ENCODE measurements at places on chromosomes 13 and 19.

DNA sequence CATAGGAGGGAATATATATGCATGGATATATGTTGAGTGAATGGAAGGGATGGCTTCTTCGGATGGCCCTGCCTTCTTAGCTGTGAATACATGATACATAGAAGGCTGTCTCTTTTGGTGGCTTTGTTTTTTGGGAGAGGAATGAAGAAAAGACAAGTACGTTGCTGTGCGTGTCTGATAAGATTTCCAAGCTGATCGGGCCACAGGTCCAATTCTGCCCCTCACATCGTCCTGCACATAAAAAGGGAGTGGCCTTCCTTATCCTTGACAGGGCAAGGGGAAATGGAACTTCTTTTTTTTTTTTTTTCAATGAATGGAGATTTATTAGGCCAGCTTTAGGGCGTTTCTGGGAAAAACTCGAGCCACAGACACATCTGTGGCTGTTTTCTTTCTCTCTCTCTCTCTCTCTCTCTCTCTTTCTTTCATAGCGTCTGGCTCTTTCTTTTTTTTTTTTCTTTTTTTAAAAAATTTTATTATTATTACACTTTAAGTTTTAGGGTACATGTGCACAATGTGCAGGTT, 103.8 kb upstream of the SPATA13 start:
- no peak for DNase-seq
- no peak overlapping the region for H3K27ac ChIP-seq
- H3K27me3 ChIP-seq: no peaks in the 10 kb centered on the region
- no peaks in the 10 kb centered on the region for H3K36me3 ChIP-seq
- no peaks in the 10 kb centered on the region for H3K4me1 ChIP-seq

DNA sequence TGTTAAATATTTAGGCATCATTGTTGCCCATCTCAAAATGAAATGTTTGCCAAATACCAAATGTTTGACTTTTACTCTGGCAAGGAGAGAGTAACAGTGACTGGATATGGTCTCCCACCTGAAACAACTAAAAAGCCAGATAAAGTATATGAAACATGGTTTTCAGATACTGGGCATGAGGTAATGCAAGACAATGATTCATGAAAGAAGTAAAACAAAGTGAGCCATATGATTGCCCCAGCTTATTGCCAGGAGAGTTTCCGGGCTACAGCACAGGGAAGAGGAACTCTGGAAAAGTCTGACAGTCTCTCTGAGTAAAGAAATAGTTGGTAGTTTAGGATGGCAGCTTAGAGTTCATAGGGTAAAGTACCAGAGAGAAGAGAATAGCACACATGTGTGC, 354.6 kb downstream of the DNAJC15 start:
- H3K4me3 ChIP-seq: no peak overlapping the region
- H3K36me3 ChIP-seq: no peaks in the 10 kb centered on the region
- no peaks in the 10 kb centered on the region for H3K27me3 ChIP-seq
- DNase-seq: no peak
- H3K27ac ChIP-seq: no peak overlapping the region

DNA sequence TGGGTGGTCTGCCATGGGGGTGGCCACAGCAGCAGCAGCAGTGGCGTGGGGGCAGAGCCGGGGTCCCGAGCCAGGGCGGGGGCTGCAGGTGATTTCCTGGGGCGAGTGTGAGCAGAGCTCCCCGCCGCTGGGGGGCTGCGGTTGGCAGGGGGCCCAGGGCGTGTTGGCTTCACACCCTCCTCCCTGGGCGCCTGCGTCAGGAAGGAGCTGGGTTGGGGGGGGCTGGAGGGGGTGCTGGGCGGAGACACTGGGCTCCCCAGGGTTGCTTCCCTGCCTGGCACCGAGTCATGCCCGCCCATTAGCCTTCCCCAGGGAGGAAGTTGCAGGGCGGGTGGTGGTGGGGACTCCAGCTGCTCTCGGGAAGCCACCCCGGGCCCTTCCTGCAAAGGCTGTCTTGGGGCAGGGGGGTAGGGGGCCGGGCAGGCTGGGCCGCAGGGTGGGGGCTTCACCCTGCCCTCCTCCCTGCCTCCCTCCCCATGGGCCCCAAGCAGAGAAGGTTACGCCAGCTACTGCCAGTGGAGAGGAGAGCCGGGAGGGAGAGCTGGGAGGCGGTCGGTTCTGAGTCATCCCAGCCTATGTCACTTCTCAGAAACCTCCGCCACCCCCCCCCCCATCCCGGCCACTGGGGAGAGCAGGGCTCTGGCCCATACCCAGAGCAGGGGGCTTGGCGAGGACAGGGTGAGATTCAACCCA, 4.6 kb downstream of the MIDN start:
- H3K27ac ChIP-seq: peak overlapping the region; percentile 93
- peaks cover 24% of the 10 kb centered on the region for H3K4me1 ChIP-seq
- DNase-seq: peak; percentile 52
- H3K36me3 ChIP-seq: peaks cover 55% of the 10 kb centered on the region
- H3K4me3 ChIP-seq: peak overlapping the region; percentile 63

DNA sequence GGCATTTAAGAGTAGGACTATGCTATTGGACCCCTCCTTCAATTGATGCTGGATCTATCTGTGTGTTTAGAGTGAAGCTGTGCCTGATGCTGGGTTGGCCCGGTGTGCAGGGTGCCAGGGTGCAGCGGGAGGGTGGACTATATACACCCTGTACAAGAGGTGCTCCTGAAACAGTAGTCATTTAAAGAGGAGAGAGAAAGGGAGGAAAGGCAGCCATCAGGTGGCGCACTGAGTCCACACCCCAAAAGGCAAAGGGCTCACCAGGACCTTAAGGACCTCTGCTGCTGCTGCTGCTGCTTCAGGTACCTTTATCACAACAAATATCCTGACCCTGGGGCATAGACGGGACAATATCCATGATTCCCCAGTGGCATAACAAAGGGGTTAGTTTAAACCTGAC, 39.4 kb downstream of the ZNF136 start:
- DNase-seq: peak; percentile 48

GRCh38 chr19:52200044-52200443, 10.2 kb downstream of the PPP2R1A start:
- no peaks in the 10 kb centered on the region for H3K27me3 ChIP-seq
- H3K27ac ChIP-seq: no peak overlapping the region
- H3K4me3 ChIP-seq: no peak overlapping the region
- H3K4me1 ChIP-seq: no peaks in the 10 kb centered on the region

- no peaks in the 10 kb centered on the region for H3K27me3 ChIP-seq
- H3K4me1 ChIP-seq: peaks cover 5% of the 10 kb centered on the region
- DNase-seq: no peak
- no peaks in the 10 kb centered on the region for H3K36me3 ChIP-seq
Observed at GRCh38 chr13:112693831-112694497, 4.1 kb downstream of the ATP11A start.

- H3K27ac ChIP-seq: peak within 1 kb of the TSS; percentile 86
- H3K4me1 ChIP-seq: peaks cover 12% of the 10 kb centered on the region
- peak within 1 kb of the TSS; percentile 95 for H3K4me3 ChIP-seq
- peaks cover 4% of the 10 kb centered on the region for H3K27me3 ChIP-seq
Observed at GRCh38 chr19:45862564-45863334, at the start of gene SYMPK. SYMPK (minus strand) TSS chr19:45863147; CDS start chr19:45854495, 8,652 bp downstream.

DNA sequence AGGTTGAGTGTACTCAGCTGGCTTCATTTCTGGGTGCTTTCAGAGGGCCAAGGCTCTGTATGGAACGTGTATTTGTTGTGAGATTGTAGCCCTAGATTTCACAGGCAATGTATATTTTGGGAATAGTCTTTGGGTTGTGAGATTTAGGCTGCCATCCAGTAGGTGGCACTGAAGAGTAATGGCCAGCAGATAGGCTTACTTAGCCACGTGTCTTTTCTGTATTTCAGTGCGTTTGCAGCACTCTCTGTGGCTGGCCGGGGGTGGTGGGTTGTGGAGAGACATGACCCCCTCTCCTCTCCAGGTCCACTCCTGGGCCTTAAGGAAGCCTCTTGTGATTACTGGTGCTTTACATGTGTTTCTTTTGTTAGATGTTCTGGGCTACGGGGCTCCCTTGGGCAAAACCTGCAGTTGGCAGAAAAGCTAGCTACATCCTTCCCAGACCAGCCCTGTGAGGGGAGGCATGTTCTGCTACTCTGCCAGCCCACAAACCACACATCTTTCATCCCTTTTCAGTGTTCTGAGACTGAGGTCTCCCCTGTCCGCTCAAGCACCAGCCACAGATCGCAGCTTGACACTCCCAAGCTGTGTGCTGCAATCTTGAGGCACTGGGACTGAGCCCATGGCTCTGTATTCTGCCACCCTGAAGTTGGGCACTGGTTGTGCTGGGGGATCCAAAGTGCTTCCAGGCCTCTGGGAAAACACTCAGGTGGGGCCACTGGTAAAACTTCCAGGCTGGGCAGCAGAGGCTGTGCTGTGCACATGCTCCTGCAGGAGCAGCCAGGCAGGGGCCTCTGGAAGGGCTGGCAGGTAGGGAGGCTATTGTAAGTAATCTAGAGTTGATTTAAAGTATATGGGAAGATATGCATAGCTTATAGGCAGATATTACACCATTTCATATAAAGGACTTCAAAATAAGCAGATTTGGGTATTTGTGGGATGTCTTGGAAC, 1096.8 kb upstream of the PCDH20 start:
- H3K4me3 ChIP-seq: no peak overlapping the region
- no peaks in the 10 kb centered on the region for H3K27me3 ChIP-seq
- H3K27ac ChIP-seq: no peak overlapping the region
- DNase-seq: no peak
- no peaks in the 10 kb centered on the region for H3K36me3 ChIP-seq

GRCh38 chr19:48714759-48715675, 4.5 kb downstream of the MAMSTR start:
- peak overlapping the region; percentile 79 for H3K27ac ChIP-seq
- H3K4me1 ChIP-seq: peaks cover 11% of the 10 kb centered on the region
- DNase-seq: no peak
- no peaks in the 10 kb centered on the region for H3K27me3 ChIP-seq
- H3K4me3 ChIP-seq: peak overlapping the region; percentile 95

DNA sequence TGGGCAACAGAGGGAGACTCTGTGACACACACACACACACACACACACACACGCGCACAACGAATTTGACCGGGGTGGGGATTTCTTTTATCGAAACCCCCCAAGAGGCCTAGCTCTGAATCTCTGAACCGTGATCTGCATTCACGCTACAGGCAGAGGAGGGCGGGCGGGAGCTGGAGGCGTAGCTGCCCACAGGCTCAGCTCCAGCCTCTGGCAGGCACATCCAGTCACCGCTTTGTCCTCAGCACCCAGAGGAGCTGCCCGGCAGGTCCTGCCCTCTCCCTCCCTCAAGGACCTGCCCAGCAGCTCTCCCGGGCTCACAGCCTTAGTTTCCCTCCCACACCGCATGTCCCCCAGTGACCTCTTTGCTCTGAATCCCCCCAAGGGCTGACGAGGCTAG, 20.0 kb downstream of the CILP2 start:
- peaks cover 4% of the 10 kb centered on the region for H3K36me3 ChIP-seq
- no peak overlapping the region for H3K27ac ChIP-seq
- no peaks in the 10 kb centered on the region for H3K27me3 ChIP-seq
- no peak for DNase-seq
- H3K4me3 ChIP-seq: no peak overlapping the region

DNA sequence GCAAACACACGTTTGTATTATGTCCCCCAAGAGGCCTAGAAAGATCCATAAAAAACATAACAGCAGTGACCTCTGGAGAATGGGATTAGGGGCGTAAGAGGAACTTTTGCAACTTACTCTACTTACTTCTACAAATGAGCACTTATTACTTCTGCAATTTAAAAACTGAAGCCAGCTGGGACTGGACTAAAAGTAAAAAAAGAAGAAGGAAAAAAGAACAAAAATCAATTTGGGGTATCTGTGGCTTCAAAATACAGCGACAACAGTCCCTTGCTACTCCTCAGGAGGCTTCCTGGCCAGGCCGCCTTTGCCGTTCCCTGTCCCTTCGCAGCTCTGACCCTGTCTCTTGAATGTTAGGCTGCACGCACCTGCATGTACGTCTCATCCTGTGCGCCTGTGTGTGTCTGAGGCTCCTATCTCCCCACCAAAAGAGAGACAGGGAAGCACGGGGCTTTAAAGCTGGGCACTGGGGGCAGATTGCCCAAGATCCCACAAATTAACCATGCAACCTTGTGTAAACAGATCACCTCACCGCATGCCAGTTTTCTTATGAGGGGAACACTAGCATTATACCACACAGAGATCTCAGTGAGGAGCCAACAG, 12.1 kb upstream of the FKRP start:
- no peak overlapping the region for H3K27ac ChIP-seq
- no peaks in the 10 kb centered on the region for H3K27me3 ChIP-seq
- H3K4me3 ChIP-seq: no peak overlapping the region
- peaks cover 25% of the 10 kb centered on the region for H3K36me3 ChIP-seq
- DNase-seq: no peak

DNA sequence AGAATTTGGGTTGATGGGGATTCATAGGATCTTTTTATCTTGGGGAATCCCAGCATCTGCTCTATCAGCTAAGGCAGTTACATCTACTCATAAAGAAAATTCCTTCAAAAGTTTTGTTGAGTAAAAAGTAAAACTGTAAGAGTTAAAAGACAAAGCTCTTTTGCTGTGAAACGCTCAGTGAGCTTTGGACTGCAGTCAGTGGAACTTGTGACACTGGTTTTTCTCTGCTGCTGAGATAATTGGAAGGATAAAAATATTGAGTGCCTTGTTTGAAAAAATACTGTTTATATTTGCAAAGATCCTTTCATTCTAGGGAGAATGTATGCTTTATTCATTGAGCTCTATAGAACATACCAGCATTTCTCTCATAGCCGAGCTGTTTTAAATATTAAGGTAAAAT, 5.3 kb downstream of the NAXD start:
- DNase-seq: no peak
- H3K4me1 ChIP-seq: peaks cover 5% of the 10 kb centered on the region
- H3K27me3 ChIP-seq: no peaks in the 10 kb centered on the region

DNA sequence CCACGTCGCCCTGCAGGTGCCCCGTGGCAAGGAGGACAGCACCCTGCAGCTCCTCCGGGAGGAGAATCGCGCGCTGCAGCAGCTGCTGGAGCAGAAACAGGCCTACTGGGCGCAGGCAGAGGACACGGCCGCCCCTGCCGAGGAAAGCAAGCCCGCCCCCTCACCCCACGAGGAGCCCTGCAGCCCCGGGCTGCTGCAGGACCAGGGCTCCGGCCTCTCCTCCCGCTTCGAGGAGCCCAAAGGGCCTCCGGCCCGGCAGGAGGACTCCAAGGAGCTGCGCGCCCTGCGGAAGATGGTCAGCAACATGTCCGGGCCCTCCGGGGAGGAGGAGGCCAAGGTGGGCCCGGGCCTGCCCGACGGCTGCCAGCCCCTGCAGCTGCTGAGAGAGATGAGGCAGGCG, 11.6 kb downstream of the CBY2 start:
- no peak for DNase-seq
- no peaks in the 10 kb centered on the region for H3K27me3 ChIP-seq
- no peak overlapping the region for H3K27ac ChIP-seq

DNA sequence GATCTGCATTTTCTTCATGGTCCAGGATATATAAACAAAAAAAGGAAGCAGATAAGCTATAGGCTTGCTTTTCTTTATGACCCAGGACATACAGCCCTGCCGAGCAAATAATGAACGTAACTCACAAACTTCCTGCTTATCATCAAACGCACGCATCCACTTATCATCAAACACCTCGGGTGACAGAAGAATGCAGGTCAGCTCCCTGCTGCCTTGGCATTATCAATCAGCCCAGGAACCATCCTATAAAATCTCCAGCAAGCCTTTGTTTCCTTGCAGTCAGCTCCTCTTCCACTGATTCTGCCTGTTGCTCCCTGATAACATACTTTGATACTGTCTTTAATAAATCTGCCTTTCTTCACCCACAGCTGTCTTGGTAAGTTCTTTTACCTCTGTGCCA, 5.3 kb upstream of the ZNF583 start:
- H3K4me3 ChIP-seq: no peak overlapping the region
- H3K27ac ChIP-seq: no peak overlapping the region
- DNase-seq: no peak
- peaks cover 10% of the 10 kb centered on the region for H3K4me1 ChIP-seq
- no peaks in the 10 kb centered on the region for H3K36me3 ChIP-seq

- H3K4me3 ChIP-seq: no peak overlapping the region
- peaks cover 29% of the 10 kb centered on the region for H3K36me3 ChIP-seq
- H3K27me3 ChIP-seq: no peaks in the 10 kb centered on the region
- peaks cover 20% of the 10 kb centered on the region for H3K4me1 ChIP-seq
Observed at GRCh38 chr13:114056205-114057013, 76.0 kb downstream of the RASA3 start.
